SIG-M5 (cell line): ENCODE measurements at places on chromosomes 5 and 9.

DNA sequence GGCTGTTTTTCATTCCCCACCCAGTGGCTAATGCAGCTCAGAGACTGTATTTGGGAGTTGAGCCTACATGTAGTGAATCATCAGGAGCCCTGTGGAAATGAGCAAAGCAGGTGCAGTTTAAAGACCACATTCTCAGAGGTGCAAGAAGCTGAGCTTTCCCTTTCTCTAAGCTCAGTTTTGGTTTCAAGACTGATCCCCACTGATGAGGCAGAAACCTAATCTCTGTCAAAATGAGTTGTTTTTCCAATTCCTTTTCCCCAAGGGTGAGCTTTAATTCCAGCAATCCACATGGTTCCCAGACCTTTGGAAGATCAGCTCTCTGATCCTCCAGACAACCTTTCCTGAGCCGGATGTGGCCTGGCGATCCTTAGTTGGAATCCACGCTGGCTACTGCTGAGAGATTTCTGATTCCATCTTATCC is 420.5 kb downstream of the EBF1 start:
- DNase-seq, result no peak

DNA sequence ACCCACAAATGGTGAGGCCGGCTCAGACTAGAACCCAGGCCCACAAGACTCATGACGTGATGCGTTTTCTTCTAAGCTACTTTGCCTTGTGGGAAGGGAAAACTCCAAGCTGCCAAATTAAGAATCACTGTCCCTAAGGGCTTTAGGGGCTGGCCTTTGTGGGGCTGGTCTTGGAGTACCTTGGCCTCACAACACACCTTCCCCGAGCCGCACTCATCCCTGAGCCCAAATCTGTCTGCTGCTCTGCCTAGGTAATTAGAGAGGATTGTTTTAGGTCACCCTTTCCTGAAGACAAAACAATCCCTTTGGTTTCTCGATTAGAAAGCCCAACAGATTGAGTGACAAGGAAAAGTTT is 137.3 kb downstream of the SEMA6A start:
- no peak for DNase-seq

DNA sequence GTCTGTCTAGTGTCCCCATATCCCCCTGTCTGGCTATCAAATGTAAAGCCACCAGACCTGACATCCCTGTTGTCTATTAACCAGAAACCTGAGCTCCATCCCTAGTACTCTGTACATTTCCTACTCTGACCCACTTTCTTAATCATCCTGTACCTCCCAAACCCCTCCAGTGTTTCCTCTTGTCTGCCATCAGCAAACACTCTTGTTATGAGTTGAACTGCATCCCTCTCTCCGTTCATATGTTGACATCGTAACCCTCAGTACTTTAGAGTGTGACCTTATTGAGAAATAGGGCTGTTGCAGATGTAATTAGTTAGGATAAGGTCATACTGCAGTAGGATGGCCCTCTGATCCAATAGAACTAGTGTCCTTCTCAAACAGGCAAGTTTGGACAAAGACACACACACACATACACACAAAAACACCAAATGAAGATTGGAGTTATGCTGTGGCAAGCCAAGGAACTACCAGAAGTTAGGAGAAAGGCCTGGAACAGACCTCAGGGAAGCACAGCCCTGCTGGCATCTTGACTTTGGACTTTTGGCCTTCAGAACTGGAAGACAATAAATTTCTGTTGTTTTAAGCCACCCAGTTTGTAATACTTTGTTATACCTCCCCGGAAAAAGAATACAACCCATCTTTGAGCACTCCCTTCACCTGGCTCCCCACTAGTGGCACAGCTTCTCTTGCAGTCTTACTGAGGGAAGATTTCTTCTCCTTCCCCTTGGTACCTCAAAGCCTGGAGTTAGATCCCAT is 180.0 kb upstream of the PTGER4 start:
- DNase-seq, result no peak

DNA sequence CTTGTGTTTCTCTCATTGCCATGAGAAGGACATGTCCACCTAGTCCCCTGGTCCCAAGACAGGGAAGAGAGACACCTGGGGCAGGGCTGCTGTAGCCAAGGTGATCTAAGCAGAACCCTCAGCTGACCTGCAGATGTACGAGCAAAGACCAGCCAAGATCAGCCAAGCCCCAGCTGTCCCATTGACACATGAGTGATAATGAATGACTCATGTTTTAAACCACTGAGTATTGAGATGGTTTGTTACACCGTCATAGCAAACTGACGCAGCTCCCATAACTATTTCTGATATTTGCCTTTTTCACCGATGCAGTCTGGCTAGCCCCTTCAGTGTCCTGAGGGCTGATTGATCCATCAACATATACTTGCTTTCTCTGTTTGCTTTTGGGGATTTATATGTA is 6.7 kb downstream of the OR1K1 start:
- DNase-seq, result no peak

DNA sequence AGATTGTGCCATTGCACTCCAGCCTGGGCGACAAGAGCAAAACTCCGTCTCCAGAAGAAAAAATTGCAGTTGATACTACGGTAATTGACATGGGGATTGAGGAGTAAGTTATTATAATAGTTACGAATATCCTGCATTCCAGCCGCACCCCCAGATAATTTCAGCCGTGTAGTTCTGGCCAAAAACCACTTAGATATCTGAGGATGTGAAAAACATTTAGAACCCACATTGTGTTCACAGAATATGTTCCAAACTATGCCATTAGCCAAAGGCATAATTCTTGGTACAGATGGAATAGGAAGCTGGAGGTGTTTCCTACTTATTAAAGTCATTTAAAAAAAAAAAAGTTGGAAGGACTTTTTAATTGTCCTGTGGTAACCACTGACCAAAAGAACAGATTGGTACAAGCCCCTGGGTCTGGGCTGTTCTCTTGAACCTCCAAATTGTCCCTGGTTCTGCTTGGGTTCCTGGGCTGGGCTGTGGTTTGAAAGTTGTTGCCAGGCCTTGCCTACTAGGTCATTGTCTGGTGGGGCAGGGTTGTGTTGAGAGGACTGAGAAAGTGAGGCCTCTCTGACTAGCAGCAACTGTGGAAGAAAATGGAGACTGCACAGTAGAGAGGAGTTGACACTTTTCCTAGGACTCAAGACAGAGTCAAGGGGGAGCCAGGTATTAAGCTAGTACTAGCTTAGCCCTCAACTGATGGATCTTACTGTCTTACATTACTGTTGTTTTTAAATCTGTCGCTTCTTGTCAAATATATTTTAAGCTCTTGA is 198.8 kb downstream of the NR3C1 start:
- DNase-seq, result no peak

DNA sequence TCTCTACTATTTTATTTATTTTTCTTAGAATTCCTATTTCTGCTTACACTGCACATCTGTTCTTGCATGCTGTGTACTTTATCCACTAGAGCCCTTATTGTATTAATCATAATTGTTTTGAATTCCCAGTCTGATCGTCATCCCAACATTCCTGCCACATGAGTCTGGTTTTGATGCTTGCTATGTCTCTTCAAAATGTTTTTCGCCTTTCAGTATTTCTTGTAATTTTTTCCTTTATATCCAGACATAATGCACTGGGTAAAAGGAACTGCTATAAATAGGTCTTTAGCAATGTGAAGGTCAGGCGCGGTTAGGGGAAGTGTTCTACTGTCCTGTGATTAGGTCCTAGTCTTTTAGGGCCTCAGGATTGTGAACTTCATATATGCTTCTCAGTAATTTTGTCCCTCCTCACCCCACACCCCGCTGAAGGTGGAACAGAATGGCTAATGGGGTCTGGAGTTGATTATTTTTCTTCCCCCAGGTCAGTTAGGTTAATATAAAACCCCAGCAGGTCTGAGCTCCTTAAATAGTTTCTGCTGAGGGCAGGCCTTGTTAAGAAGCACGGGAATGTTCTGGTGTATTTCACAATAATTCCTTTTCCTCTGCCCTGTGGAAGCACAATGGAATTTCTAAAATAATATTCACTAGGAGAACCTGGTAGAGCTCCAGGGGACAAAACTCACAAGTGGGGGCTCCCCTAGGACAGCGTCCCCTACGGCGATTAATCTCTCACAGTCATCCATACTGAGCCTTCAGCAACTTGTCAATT is 146.6 kb upstream of the TUT7 start:
- no peak for DNase-seq

DNA sequence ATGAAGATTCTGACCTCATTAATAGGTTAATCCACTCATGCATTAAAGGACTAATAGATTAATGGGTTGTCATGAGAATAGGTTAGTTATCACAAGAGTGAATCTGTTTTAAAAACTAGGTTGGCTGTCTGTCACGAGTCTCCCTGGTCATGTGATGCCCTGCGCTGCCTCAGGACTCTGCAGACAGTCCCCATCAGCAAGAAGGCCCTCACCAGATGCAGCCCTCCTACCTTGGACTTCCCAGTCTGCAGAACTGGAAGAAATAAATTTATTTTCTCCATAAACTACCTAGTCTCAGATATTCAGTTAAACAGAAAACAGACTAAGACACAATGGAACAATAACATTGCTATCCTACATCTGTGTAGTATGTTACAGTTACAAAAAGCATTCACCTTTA is 227.4 kb downstream of the ASTN2 start:
- no peak for DNase-seq

- no peak for DNase-seq
Measured at GRCh38 chr5:56055287-56055686, 60.5 kb upstream of the IL6ST start.

DNA sequence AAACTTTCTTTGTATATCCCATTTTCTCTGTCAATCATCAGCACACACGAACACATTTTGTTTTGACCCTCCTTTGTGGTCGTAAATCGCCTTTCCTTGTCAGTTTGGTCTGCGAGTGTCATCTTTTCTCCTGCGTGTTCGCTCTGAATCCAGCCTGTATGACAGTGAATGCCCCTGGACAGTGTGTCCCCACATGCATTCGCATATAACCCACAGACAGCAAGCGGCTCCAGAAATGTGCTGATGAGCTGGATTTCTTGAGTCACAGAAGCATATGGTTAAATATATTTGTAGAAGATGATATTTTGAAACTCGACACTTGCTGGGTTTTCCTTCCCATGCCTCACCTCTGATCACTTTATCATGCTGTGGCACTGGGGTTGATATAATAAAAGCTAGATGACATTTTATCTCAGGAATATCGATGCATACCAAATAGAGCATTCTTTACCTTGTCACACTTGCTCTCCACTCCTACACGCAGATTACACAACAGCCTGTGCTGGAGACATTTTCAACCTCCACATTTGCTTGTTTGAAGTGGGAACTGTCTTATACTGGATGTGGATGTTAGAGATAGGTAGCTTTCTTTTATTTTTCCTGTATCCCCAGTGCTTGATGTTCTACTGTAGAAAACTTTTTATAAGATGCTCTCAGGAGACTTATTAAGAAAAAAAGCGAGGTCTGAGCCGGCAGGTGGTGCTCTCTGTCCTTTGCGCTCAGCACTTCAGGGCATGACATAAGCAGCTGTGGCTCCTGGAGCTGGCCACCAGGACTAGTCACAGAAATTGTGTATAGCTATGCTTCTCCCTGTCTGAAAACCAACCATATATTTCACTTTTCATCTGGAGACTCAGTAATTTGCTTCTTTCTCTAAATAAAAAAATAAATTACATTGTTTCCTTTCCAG is 215.1 kb downstream of the SH3GL2 start:
- DNase-seq, result no peak

DNA sequence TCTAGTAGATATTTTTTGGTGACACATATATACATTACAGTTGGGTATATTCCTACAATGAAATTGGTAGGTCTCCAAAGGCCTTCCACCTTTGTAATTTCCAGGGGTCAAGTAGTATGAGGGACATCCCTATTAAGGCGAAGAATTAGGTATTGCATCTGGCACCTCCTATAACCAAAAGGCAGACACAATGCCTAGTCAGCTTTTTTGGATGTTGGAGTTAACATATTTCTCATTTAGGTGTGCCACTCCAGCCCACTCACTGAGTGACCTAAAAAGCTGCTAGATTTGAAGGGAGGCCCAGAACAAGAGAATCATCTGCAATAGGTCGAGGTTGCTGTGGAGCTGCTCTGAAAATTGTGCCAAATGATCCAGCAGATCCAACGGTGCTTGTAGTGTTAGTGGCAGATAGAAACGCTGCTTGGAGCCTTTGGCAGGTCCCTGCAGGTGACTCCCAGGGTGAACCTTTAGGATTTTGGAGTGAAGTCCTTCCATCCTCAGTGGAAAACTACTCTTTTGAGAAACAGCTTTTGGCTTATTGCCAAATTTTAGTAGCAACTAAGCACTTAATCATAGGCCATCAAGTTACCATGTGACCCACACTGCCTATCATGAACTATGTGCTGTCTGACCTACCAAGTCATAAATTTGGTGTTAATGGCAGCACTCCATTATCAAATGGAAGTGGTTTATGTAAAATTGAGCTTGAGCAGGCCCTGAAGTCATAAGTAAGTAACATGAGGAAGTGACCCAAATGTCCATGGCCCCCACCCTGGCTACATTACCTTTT is 15.7 kb upstream of the FNIP1 start:
- DNase-seq, result no peak

DNA sequence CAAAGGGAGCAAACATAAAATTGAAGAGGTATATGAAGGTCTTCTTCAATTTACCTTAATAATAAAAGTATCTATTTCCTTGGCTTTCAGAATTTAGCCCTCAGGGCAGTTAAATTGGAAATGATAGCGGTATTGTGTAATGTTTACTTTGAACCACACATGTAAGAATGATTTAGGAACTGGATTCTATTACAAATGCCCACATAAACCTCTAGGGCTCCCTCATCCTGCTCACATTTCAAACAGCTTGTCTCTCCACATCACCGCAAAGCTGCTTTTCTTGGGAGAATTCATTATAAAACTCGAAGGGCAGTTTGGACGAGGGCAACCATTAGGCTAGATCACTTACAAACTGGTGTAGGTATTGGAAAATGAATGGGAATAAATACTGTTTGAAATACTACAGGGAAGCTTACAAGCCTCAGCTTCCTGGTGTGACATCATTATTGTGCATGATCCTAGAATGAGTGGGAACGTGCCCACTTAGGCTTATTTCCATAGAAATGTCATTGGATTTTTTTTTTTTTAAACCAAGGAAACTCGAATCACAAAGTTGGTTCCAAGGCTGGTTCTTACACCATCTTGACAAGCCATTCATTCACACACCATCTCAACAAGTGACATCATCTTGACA is 47.3 kb downstream of the MTRR start:
- no peak for DNase-seq

DNA sequence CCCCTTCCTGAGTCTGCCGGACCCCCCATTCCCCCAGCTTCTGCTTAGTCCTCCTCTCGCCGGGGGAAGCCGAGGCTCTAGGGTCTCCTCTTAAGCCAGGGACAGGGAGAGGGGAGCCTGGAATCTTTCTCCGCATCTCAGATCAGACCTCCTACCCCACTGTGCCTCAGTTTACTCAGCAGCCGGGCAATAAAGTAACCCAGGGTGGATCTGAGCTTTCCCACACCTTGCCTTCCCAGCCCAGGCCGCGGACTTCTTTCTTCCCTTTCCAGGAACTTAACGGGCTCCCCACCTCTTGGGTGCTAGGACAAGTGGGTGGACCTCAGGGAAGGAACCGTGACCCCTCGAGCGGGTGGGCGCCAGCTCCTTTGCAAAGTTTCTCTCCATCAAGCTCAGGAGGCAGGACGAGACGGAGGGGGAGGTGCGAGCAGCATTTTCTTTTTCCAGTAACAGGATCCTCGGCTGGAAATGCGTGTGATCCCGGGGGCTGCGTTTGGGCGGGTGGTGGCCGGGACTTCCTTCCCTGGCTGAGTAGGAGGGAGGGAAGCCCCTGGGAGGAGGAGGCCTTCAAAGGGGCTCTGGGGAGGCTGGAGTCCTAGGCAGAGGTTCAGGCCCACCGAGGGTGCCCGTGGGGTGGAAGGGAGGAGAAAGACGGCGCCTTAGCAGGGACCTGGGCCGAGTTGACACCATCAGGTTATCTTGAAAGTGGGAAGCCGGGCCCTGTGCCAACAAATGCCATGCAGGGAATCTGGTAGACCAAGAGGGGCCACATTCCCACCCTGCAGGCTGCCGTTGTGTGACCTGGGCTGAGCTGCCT is 795 bp downstream of the DAB2IP start:
- DNase-seq, result no peak
